ENCODE measurements at places on chromosomes 6 and 20.

DNA sequence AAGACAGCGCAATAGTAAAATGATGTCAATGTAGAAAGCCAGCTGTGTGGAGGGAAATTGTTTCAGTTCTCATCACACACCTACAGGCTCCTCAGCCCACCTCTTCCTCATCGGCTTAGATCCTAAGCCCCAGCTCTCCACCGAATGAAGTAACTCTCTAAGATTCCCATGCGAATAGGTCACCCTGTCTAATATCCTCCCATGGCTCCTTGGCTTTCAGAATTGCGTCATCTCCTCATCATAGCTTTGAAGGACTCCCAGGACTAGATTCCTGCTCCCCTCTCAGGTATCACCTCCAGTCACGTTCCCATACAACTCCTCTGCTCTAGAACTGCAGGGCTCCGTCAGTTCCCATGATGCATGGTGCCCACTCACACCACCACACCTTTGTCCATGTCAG, 16.2 kb upstream of the SLC22A16 start:
- no peak for DNase-seq

DNA sequence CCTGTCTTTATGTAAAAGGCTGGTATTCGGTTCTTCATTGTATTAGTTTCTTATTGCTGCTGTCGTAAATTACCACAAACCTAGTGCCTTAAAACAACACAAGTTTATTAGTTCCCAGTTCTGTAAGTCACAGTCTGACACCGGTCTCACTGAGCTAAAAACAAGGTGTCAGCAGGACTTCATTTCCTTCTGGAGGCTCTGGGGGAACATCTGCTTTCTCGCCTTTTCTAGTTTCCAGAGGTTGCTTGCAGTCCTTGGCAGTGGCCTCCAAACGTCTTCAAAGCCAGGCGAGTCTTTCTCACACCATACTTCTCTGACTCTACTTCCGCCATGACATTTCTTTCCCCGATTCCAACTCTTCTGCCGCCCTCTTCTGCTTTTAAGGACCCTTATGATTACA, 43.0 kb upstream of the ZFAND3 start:
- DNase-seq: no peak

DNA sequence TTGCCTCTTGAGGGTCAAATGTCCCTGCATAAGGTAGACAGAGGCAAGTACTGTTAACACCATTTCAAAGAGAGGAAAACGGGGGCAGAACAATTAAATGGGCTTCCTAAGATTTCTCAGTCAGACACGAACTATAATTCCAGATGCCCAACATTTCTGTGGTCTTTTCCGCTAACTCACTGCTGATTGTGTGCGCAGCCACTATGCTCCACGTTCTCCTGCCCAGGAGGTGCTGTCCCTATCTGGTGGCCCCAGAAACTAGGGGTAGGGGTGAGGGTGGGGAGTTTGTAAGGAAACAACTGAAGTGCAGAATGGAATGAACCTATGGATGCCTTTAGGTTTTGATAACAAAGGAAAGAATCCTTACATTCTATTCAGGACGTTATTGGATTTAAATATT, 86.1 kb upstream of the BACH2 start:
- no peak for DNase-seq

DNA sequence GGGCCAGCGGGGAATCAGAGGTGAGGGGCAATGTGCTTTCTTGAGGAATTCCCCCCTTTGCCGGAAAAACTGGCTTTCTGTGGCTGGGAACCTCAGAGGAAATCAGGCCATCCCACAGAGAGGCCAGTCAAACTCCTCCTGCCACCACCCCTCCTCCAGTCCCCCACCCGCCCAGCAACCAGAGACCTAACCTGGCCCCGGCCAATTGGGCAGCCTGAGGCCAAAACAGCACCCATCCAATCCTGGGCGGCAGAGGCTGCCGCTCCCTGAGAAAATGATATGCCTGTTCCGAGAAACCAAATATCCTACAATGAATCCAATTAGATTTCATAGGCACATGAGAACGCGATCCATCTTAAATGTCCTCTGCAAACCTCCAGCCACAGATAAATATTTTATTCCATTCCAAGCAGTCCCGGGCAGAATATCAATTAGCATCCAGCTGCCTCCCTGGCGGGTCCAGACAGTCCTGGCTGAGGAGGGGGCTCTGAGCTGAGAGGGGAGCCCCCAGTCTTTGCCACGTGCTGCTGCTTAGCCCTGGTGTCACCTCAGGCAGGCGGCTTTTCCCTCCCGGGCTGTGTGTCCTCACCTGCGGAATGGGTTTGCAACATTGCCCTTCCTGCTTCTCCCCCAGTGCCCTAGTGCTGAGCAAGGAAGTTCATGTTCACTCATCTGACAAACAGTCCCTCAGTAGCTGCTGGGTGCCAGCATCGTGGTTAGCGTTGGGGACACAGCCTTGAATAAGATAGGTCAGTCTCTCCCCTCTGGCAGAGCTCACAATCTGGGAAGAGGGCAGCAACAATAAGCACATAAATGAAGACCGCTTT, 95.0 kb downstream of the DLGAP4 start:
- DNase-seq: no peak

- no peak for DNase-seq
These were observed 171.3 kb downstream of the CDC5L start for GRCh38 chr6:44558832-44559251.
